Naive B cell (primary cell): ENCODE measurements at places on chromosomes 7 and 10.

- peaks cover 3% of the 10 kb centered on the region for H3K4me1 ChIP-seq
- no peaks in the 10 kb centered on the region for H3K27me3 ChIP-seq
- no peak overlapping the region for H3K4me3 ChIP-seq
These were observed 11.3 kb downstream of the OIT3 start for GRCh38 chr10:72904806-72905205.

- no peak for DNase-seq
- no peaks in the 10 kb centered on the region for H3K27me3 ChIP-seq
- H3K4me1 ChIP-seq, result peaks cover 8% of the 10 kb centered on the region
- no peak overlapping the region for H3K27ac ChIP-seq
These were observed 84.8 kb upstream of the CCDC6 start for GRCh38 chr10:59991117-59991516.

GRCh38 chr7:69114374-69114773 is 483.9 kb upstream of the AUTS2 start:
- DNase-seq, result no peak
- H3K27ac ChIP-seq, result no peak overlapping the region
- no peaks in the 10 kb centered on the region for H3K4me1 ChIP-seq
- no peaks in the 10 kb centered on the region for H3K36me3 ChIP-seq
- no peaks in the 10 kb centered on the region for H3K27me3 ChIP-seq

DNA sequence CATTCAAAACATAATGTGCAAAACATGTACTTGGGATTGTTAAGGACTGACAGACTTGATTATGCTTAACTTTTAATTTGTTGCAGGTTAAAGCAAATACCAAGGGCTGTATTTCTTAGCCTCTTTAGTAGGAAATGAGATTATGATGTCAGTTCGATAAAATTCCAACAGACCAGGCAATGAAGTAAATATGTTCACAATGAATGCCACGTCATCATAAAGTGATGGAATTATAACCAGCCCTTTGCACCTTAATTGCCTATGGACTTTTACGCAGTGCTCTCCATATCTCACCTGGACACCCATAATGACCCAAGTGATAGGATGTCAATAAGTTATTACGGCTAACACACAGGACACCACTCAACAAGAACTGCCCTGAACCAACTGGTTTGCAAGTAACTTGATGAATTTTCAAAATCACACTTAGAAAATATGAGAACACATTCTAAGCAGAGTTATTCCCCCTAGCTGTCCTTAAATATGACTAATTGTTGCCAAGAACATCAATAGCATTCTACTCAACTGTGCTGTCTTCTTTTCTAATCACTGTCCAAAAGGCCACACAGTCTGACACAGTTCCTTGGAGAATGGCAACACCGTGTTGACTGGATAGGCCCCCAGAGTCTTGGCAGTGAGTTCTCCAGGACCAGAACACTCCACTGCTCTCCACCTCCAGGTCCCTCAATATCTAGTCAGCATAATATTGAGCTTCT is 115.0 kb downstream of the CHCHD3 start:
- no peaks in the 10 kb centered on the region for H3K27me3 ChIP-seq
- H3K27ac ChIP-seq, result no peak overlapping the region
- no peaks in the 10 kb centered on the region for H3K36me3 ChIP-seq

- no peak overlapping the region for H3K4me3 ChIP-seq
- H3K27me3 ChIP-seq, result no peaks in the 10 kb centered on the region
- H3K36me3 ChIP-seq, result no peaks in the 10 kb centered on the region
- no peak overlapping the region for H3K27ac ChIP-seq
- no peak for DNase-seq
These were observed 2.9 kb upstream of the IFRD1 start for GRCh38 chr7:112447406-112447805.

DNA sequence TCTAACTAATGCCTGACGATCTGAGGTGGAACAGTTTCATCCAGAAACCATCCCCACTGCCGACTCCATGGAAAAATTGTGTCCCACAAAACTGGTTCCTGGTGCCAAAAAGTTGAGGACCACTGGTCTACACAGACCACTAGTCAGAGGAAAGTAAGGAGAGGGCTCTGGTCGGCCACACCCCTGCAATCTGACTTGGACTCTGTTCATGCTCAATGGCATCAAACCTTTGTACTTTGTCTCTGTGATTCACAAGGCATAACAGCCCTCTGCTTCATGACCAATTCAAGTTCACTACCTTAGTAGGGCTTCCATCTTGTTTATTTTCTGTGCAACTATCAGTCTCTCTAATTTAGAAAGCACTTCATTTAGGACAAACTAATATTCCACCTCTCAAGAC is 1.8 kb downstream of the TUBAL3 start:
- no peaks in the 10 kb centered on the region for H3K36me3 ChIP-seq
- no peak overlapping the region for H3K4me3 ChIP-seq
- H3K27me3 ChIP-seq, result peaks cover 18% of the 10 kb centered on the region
- no peak for DNase-seq
